ENCODE measurements at places on chromosomes 1 and 21. TPM values are rescaled to one million over a fixed set of nuclear protein-coding genes. Genes with fewer than 3 reads are reported as not detected.

GRCh38 chr1:170284951-170285350, 139.2 kb downstream of the NTMT2 start:
- no peak for DNase-seq

DNA sequence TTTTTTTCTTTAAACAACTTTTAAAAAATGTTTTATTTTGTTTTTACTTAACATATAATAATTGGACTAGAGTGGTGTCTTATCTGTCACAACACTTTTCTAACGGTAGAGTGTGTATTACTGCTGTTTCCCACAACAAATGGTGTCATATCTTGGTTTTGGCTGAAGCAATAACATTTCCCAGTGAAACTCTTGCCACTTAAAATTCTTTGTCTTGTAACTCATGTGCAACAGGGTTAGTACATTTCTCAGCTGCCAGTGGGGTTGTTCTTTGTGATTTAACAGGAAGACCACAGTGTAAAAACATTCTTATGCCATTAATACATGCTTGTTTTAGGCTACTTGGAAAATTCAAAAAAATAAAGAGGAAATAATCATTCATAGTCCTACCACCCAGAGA, 43.5 kb downstream of the ALPL start:
- DNase-seq = no peak

The SNX7 gene
- not detected for total RNA-seq

GRCh38 chr1:228050571-228051231, 31.8 kb upstream of the ARF1 start:
- no peak for DNase-seq

The PRDX1 gene
- total RNA-seq = 553 TPM

The RGS18 gene
- 0.23 TPM for total RNA-seq

DNA sequence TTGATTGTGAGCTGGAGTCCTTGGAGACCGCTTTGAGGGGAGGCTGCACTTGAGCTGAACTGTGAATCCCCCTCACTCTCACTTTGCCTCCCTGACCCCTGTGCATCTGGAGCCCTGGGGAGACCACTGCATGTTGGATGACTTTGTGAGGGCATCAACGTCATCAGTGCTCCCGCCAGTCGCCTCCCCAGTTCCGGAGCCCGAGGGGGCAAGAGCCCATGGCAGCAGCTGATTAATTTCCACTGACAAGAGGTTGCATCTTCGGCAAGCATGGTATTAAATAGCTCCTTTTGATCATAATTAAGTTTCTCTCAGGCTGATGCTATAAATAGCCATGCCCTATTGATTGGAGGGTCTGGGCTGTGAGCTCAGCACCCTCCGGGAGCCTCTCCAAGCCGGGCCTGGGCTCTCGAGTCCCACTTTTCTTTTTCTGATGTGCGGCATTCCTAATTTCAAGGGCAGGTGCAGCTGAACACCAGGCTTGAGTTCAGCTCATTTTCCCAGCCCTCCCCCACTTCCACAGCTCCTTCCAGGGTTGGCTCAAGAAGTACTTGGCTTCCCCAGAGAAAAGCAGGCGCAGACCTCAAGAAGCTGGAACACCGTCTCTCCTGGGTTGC, 33.2 kb downstream of the KCND3 start:
- DNase-seq = no peak

- no peak for DNase-seq
Measured at GRCh38 chr1:201076092-201076491, 36.1 kb downstream of the CACNA1S start.

The BRDT gene
- total RNA-seq = not detected

GRCh38 chr1:32501865-32502264, 37.0 kb downstream of the ZBTB8B start:
- no peak for DNase-seq

- no peak for DNase-seq
Measured at GRCh38 chr21:28771790-28772501, 220.7 kb downstream of the LTN1 start.

The GUCA2B gene
- not detected for total RNA-seq

DNA sequence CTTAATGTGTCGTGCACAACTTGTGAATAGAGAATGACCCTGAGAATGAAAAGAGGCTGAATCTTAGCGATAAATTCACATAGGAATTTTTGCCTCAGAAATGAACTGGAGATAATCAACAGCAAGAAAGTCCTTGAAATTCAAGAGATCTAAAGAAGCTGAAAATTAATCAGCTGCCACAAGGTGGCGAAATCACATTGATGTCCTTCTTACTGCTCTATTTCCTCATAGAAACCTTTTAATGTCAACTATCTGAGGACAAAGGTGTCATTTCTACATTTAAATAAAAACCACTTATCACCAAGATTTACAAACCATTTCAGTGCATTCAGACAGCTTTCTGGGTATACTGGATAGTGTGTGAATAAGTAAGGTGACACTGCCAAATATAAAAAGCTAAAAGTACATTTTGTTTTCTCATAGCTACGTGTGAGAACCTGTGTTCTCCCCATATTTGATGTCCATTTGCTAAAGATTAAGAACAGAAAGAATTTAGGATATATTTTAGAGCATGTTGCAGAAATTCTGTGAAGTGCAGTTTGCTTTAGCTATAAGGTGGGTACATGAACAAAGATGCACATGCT, 485.3 kb upstream of the PTBP2 start:
- peak; percentile 37 for DNase-seq

DNA sequence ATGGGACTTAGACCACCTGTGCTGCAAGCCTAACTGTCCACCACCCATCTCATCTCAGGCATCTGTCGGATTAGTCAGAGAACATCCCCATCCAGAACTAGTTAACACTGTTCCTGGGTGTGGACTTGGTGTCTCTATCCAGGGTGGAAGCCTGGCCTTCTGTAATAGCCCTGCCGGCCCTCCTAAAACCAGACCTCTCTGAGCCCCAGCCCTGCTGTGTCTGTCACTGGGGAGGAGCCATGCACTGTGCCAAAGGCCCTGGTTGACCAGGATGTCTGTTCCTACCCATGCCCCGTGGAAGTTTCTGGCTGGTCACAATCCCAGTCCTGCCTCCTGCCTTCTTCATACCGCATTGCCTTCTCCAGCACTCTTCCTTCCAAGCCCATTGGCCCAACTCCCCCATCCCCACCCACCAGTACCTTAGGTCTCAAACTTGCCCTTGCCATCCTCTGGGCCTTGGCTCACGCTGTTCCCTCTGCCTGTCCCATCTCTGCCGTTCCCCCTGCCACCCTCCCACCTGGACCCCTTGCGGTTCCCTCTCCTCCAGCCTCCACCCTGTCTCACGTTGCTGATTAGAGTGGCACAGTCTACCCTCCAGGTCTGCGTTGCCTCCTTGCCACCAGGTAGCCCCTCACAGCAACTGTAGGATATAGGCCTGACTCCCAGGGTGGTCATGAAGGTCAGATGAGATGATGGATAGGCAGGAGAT, 105.6 kb downstream of the EPHB2 start:
- DNase-seq = no peak

- DNase-seq = no peak
Measured at GRCh38 chr21:43600642-43601402, 58.5 kb downstream of the HSF2BP start.

DNA sequence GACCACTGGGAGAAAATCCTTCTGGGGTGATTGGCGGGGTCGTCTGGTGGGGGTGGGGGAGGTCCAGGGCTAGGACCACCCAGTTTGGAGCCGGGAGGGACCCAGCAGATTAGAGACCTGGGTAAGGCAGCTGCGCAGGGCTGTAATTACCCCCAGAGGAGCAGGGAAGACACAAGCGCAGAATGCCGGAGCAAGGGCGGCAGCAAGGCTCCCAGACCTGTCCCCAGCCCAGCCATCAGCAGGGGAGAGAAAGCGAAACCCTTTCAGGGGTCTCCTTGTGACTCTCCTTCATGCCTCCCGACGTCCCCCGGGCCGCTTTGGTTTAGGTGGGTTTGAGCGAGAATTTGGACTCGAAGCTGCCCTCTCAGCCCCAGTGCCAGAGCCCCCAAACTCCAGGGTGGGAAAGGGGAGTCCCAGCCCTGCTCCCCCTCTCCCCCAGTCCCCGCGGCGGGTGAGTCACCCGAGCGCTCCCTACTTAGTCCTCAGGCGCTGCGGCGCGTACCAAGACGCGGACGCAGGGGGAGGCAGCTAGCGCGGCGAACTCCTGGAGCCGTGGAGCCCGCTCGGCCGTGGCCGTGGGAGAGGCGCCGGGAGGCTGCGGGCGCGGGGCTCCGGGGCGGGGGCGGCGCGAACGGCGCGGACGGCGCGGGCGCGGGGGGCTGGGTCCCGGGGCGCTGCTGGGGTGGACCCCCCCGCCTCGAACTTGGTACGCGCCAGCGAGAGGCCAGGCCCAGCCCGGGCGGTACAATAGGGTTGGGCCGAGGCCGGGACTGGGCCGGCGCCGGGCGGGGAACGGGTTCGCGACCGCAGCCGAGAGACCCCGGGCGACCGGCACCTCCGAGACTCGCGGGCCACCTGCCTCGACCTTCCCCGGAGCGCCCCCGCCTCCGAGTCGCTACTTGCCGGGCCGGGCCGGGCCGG, at the start of gene MAP7D1:
Gene MAP7D1, plus strand, starts transcription at position 753 of the 921 bp plus-strand sequence. CDS start 258 bp downstream, outside the sequence.
- DNase-seq = peak; percentile 89

DNA sequence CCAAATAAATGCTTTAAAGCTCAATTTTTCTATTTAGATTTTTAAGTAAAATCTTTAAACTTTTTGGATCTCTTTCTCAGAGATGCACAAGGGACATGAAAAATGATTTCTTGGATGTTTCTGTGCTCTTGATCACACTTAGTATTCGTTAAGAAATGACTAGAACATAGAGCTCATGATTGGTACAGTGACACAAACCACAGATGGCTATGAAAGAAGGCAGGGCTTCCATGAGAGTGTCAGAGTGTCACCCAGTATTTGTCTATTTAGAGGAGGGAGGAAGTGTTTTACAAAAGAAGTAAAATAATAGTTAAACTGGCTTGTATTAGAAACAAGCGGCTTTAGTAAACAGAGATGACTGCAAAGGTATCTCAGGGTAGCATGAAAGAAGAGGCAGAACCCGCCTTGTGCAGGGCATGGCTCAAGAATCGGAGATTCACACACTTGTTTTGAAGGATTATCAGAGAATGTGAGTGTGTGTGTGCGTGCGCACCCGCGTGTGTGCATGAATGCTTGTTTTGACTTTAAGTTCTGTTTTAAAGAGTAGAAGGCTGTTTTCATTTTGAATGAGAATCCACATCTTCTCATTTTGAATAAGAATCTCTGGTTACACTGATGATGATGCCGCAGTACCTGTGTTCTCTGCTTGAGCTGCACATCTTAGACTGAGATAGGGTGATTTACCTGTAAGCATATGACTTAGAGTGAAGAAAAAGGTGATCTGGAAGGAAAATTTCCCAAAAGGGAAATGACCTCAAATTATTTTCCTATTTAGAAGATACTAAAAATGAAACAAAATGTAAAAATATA, 82.1 kb downstream of the VPS26C start:
- no peak for DNase-seq

- DNase-seq = no peak
Measured at GRCh38 chr1:7505771-7506453, 265.2 kb upstream of the VAMP3 start.

GRCh38 chr1:58815686-58816071, 31.8 kb upstream of the JUN start:
- DNase-seq = peak; percentile 5

- DNase-seq = peak; percentile 9
Measured at GRCh38 chr1:15739745-15740144, 2.6 kb upstream of the TMEM82 start.

DNA sequence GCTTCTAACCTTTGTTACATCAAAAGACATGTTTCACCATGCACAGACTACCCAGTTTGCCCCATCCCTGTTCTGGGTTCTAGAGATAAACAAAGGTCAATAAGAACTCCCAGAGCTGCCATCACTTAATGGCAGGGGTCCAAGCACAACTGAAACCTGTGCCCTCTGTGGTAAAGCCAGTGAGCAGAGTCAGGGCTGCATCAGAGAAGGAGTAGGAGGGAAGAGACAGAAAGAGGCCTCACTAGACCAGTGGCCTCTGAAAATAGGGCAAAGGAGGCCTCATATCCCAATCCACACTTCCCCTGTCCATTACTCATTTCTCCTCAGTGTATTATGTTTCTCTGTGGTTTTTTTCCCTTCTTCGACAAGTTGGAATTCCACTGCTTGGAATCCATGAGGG, 10.2 kb downstream of the ATP1A2 start:
- no peak for DNase-seq

Measured in activated CD8-positive, alpha-beta T cell treated with anti-CD3 and anti-CD28 coated beads for 36 hours (primary cell).